Amniotic epithelial cell (primary cell): ENCODE measurements at places on chromosomes 16 and 17.
A peak's percentile ranks its signal among the peaks of the same experiment; 100 is the strongest.

GRCh38 chr16:83958846-83959565 lies 6.0 kb downstream of the OSGIN1 start:
- peak; percentile 49 for DNase-seq

DNA sequence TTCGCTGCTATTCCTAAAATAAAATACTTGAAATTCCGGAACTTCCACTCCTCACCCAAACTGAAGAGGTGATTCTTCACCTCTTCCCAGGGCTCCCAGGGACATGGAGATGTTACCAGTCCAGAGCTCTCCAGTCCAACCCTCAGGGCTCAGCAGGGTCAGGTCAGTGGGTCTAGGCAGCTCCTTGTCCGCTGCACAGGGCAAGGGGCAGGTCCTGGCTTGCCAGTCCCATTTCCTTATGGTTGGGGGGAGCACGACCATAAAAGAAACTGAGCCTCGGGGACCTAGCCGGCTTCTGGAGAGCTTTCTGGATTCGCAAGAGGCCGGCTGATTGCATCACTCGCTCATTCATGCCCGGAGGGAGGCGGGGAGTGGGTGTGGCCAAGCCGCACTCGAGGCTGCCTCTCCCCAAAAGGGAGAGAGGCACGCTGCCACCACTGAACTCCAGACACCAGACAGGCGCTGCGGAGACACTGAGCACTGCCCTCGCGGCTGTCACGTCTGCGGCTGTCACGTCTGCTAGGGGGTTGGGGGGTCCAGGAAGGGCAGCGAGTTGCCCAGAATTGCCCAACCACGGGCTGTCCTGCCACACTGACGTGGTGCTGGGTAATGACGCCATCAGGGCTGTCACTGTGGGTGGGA lies 15.8 kb downstream of the SLC7A5 start:
- DNase-seq, result peak; percentile 82

- DNase-seq, result peak; percentile 86
Observed at GRCh38 chr16:84228256-84228838, 11.5 kb downstream of the KCNG4 start.

GRCh38 chr17:9839433-9839832 lies 13.7 kb downstream of the GLP2R start:
- DNase-seq, result peak; percentile 49

GRCh38 chr16:87435372-87436224 lies 43.5 kb downstream of the MAP1LC3B start:
- DNase-seq, result peak; percentile 74

GRCh38 chr17:77923776-77924513 lies 34.6 kb upstream of the TNRC6C start:
- DNase-seq, result no peak

DNA sequence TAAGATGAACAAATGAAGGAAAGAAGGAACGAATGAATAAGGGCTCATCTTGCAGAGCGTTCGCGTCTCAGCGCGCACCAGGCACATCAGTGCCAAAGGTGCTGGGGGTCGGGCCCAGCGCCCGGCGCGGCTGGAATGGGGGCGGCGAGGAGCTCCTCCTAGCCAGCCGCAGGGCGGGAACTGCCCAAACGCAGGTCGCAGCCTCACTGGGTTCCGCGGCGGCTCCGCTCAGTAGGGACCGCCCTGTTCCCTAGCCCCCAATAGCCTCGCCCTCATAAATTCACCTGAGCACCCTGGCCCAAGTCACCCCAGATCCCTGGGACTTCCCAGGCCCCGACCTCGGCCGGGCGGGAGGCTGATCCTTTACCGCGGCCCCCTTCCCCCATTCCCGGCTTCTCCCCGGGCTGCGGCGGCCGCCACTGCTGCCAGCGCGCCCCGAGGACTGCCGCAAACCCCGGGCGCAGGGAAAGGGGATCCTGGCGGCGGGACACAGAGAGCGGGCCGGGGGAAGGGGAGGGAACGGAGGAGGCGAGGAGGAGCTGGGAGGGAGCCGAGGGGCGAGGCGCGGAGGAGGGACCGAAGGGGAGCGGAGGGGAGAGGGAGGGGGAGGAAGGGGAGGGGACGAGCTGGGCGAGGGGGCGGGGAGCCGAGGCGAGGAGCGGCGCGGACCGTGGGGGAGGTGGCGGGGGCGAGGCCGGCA lies 377 bp upstream of the CRHR1 start:
- no peak for DNase-seq

DNA sequence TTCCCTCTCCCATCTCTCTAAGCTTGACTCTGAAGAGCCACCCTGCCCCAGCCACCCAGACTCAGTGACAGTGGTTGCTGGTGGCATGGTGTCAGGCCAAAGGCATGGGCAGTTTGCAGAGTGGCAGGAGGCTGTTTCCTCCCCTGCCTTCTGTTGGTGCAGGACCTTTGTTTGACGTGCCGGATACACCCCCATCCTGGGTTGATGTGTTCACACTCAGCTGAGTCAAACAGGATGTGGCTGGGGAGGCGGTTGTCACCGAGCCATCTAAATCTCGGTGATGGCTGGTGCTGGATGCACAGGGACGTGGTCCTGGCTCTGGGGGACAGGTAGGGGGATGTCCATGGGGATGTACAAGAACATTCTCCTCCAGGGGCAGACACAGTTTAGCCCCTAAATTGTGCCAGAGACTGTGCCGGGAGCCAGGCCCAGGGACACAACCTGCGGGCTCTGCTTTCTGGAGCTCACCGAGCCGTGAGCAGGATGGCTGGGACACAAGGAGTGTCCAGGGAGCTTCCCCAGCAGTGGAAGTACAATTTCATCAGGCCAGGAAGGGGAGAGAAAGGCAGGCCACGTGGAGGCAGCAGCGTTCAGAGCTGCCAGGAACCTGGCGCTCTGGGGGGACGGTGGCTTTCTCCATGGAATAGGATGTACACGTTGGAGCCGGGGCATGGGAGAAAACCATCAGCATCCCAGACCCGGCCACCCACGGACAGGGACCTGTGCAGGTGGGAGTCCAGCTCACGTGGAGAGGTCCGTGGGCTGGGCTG lies 264.2 kb downstream of the SEC14L1 start:
- peak; percentile 61 for DNase-seq

DNA sequence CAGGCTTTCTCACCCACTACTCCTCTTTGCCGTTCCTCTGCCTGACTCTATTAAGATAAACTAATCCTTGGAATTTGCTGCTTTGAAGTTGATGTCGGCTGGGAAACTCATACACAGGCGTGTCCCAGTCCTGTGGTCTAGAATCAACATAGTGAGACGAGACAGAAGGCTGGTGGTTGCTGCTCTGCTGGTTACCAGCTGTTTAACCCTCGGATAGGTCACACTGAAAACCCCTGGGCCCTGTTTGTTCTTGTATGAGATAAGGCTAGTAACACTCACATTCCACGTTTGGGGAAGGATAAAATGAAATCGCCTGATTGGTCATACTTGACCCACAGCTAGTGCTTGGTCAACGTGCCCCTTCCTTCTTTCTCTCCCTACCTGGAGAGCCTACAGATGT lies 517.0 kb downstream of the CDH13 start:
- peak; percentile 21 for DNase-seq

DNA sequence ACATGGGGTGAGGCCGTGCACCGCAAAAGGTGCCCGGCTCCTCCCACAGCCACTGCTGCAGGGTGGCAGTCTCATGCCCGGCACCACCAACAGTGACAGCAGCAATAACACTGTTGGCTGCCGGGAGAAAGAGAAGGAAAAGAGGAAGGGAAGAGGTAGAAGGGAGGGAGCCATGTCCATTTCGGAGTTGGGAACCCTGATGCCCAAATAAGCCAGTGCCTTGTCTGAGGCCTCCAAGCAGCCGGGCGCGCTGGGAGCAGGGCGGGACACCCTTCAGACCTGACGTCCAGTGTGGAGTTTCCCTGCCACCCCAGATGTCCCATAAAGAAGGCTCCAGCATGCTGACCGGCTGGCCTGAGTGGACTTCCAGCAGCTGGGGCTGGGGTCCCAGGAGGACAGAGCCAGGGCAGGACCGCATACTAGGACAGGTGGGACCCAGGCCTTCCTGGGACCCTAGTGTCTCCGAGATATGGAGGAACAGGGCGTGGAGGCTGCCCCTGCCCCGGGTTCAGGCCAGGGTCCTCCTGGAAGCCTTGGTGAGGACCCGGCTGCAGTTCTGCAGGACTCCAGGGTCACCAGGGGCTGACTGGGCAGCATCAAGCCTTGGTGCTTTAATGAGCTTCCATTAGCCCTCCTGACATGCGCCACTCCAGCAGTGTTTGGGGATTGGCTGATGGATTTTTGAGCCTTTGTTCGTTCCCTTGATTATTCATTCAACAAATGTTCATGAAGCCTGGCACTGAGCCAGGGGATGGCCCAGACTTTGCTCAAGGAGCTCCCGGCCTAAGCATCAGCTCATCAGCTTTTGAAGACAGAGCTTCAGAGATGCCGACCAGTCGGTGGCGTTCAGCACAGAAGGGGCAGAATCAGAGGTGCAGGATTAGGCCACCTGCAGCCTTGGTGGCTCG lies 223.6 kb upstream of the CIBAR2 start:
- DNase-seq, result peak; percentile 68

DNA sequence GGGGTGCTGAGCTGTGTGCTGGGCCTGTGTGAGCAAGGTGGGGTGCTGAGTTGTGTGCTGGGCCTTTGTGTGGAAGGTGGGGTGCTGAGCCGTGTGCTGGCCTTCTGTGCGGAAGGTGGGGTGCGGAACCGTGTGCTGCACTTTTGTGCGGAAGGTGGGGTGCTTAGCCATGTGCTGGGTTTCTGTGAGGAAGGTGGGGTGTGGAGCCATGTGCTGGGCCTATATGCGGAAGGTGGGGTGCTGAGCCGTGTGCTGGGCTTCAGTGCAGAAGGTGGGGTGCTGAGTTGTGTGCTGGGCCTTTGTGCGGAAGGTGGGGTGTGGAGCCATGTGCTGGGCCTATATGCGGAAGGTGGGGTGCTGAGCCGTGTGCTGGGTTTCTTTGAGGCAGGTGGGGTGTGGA lies 555.4 kb upstream of the EEF2KMT start:
- no peak for DNase-seq

- DNase-seq, result peak; percentile 59
Observed at GRCh38 chr16:31700200-31700529, 172.5 kb downstream of the AHSP start.

DNA sequence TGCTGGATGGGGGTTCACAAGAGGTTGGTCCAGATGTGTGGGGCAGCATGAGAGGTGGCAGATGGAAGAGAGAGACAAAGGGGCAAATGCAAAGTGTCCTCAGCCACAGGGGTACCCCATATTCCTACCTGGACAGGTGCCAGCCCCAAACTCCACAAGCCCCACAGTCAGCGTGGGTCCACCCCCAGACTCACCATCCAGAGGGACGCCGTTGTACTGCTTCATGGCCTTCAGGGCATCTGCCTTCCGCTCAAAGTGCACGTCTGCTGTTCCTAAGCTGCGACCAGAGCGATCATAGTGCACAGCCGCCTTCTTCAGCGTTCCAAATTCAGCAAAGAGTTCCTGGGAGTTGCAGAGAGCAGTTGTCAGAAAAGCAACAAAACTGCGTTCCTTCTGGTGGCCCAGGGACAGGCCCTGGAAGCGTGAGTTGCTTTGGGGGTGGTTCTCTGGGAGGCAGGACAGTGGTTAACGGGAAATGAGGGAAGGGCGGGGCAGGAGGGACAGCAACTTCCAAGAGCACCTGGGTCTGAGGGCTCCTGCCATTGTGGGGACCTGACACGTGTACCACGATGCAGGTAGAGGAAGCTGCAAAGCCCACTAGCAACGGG lies 2.3 kb downstream of the ALYREF start:
- DNase-seq, result no peak

- no peak for DNase-seq
Observed at GRCh38 chr16:63921737-63922295, 1200.0 kb downstream of the CDH11 start.

DNA sequence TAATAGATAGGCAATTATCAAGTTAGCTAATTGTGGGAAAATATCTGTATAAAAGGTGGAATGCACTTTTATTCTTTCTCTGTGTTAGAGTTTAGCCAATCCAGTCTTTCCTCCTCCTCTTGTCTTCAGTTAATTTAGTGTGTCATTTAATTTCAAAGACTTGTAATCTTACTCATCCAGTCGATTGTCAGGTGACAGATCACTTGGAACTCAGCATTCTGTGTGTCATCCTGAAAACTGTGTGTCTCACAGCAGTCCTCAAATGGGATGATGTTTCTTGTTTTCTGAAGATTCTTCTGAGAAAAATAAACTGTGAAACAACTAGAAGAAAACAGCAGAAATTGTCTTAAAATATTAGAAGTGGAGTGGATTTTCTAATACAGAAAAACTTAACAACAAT lies 290 bp upstream of the KRTAP4-1 start:
- no peak for DNase-seq

GRCh38 chr17:65855245-65855644 lies 293.8 kb upstream of the AXIN2 start:
- peak; percentile 24 for DNase-seq

- peak; percentile 62 for DNase-seq
Observed at GRCh38 chr17:76623271-76624146, 20.0 kb downstream of the ST6GALNAC1 start.

DNA sequence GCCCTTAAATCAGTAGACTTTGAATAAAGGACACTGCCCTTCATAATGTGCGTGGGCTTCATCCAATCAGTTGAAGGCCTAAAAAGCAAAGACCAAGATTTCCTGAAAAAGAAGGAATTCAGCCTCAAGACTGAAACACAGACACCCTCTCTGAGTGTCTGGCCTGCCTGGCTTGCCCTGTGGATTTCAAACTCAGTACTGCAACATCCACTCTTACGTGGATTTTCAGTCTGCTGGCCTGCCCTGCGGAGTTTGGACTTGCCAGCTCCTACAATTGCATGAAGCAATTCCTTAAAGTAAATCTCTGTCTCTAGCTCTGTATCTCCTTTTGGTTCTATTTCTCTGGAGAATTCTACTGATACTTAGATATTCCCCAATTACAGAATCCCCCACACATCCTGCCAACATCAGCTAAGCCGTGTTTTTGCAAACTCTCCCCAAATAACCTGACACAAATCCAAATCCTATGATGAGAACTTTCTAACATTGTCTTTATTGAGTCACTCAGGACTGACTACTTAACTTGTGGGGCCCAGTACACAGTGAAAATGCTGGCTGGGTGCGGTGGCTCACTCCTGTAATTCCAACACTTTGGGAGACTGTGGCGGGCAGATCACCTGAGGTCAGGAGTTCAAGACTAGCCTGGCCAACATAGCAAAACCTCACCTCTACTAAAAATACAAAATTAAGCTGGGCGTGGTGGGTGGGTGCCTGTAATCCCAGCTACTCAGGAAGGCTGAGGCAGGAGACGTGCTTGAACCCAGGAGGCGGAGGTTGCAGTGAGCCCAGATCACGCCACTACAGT lies 7.2 kb upstream of the TNFRSF17 start:
- DNase-seq, result no peak

GRCh38 chr17:77455111-77455890 lies 314.5 kb downstream of the SEC14L1 start:
- DNase-seq, result peak; percentile 93
